ENCODE measurements at places on chromosomes 3 and 15. TPM values are rescaled to one million over a fixed set of nuclear protein-coding genes. Genes with fewer than 3 reads are reported as not detected.

PDCD7 gene
- 38.8 TPM for total RNA-seq

DNA sequence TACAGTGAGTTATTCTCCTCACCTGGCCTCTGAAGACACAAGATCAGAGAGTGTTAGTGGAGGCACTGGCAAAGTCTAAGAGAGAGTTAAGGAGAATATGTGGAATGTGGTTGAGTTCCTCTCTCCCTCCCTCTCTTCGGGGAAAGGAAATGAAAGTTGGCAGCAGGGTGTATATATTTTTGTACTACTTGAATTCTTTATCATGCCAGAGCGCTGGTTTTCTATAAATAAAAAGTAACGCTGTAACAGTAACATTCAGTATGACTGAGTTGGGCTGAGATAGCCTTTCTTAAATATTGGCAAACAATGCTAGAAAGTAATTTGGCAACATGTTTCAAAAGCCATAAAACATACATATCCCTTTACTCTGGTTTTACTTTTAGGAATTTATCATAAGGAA is 77.5 kb upstream of the TNFAIP8L3 start:
- DNase-seq = no peak
- no peaks in the 10 kb centered on the region for H3K36me3 ChIP-seq
- no peak overlapping the region for H3K27ac ChIP-seq
- no peaks in the 10 kb centered on the region for H3K27me3 ChIP-seq

GRCh38 chr3:138987181-138987580 is 18.9 kb downstream of the PRR23A start:
- H3K4me3 ChIP-seq = no peak overlapping the region
- no peaks in the 10 kb centered on the region for H3K36me3 ChIP-seq
- no peaks in the 10 kb centered on the region for H3K4me1 ChIP-seq
- no peak overlapping the region for H3K27ac ChIP-seq

DNA sequence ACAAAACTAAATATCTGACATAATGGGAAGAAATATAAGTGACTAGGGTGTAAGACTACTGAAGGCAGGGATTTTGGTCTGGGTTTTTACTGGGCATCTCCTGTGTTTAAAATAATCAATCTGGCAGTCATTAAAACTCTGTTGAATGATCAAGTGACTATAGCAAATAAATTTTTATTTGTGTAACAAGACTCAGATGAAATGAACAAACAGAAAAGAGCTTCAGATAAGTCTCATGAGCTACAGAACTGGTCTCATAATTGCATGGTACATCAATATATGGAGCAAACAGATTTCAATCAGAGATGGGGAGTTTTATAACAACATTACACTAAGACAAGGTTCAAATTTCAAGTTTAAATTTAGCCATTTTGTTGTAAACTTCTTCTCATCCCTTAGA is 372.5 kb downstream of the PLCL2 start:
- H3K36me3 ChIP-seq = no peaks in the 10 kb centered on the region
- no peak overlapping the region for H3K4me3 ChIP-seq
- no peak overlapping the region for H3K27ac ChIP-seq
- H3K27me3 ChIP-seq = no peaks in the 10 kb centered on the region
- H3K4me1 ChIP-seq = no peaks in the 10 kb centered on the region

All from upper lobe of left lung (tissue), 6 donors.